ENCODE measurements at places on chromosomes 2 and 18. TPM values are rescaled to one million over a fixed set of nuclear protein-coding genes. Genes with fewer than 3 reads are reported as not detected.

DNA sequence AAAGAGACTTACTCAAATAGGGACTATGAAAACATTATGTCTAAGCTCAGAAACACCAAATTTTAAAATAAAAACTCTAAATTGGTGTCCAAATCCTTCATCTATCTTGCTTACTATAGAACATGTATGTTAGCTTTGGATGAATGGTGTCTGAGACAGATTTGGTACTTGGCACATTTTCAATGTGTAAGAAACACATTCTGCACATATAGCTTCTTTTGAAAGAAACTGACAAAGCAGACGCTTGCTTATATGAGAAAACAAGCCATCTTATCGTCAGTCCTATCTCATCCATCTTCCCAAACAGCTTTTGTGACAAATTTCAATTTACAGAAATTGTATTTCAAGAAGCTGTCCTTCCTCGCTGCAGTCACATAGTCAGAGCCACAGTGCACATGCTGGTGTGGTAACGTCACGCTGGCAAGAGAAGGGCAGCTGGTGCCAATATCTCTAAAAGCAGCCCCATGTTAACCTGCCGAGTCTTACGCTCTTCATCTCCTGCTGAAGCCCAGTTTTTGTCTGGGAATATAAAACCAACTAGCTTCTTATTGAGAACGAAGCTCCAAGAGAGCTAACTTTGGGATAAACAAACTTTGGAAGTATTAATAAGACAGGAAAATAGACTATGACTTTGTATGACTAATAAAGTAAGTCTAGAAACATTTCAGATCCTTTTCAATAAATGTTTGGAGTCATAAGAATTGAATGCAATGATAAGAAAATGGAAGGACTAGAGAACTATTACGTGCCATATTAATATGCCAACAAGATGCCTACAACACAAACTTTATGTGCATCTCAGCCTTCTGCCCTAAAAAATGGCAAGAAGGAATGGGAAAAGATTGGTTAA lies 74.9 kb upstream of the TFCP2L1 start:
- DNase-seq, result no peak

DNA sequence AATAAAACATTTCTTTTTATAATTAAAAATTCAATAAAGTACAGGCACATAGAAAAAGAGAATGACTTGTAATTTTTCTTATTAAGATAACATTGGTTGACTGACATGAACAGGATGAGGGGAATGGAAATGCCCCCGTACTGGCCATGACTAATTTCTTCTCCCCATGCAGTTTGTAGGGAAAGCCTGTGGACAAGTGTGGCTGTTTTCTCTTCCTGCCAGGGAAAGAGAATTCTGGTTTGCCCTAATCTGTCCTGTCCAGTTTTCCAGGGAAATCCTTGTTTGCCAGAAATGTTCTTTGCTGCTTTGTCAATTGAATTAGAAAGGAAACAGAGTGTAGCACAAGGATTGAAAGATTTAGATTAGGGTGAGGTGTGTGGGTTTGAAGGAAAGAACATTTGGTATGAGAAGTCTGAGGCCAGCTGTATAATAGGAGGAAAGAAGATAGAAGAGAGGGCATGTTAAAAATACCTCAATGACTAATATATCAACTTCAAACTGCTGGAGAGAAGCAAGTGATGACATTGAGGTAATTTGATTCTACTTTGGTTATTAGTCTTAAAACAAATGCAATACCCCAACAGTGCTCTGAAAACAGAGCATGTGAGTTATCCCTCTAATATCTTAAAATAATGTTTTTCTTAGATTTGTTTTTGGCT lies 593.9 kb upstream of the ZNF804A start:
- DNase-seq, result peak; percentile 14

GRCh38 chr2:10129490-10129889 lies 7.0 kb downstream of the RRM2 start:
- DNase-seq, result no peak

GRCh38 chr2:231172025-231172424 lies 26.4 kb upstream of the ARMC9 start:
- no peak for DNase-seq

DNA sequence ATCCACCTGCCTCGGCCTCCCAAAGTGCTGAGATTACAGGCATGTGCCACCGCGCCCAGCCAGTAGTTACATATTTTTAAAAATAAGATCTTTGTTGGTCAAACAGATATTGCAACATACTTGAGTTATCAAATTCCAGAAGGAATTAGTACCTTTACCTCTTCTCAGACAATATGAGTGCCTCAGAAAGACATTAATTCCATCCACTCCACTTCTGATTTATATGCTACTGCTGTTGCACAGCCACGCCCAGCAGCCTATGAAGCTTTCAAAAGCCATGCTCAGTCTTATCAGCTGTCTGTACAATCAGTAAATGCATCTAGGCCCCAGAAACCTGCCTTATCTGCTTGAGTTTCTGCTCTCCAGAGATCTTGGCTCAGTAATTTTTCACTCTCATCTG lies 47.8 kb downstream of the MEX3C start:
- DNase-seq, result no peak

- no peak for DNase-seq
These were observed 2.9 kb upstream of the MBP start for GRCh38 chr18:77135339-77136075.

LGALSL gene
- 14.9 TPM for total RNA-seq

TRIM43B gene
- not detected for total RNA-seq

- DNase-seq, result peak; percentile 11
These were observed 66.6 kb downstream of the ITGA4 start for GRCh38 chr2:181523756-181524155.

NEDD4L gene
- total RNA-seq, result 60.2 TPM

DNA sequence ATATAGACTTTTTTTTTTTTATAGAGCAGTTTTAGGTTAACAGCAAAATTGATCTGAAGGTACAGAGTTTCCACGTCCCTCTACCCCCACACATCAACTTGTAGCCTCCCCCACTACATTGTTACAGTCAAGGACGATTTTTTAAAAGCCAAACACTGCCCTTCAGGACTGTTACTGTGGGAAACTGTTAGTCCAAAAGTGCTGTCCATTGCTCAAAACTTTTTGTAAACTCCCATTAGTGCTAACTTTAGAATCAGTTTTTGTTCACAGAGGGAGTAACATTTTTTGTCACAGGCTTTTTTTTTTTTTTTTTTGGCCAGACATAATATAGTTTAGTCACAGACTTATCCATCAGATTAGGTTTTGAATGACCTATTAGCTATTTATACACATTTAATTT lies 24.1 kb downstream of the ELP2 start:
- DNase-seq, result no peak

RIT2 gene
- not detected for total RNA-seq

OBSL1 gene
- total RNA-seq, result 66.2 TPM

TMEM200C gene
- 5.1 TPM for total RNA-seq

- DNase-seq, result no peak
These were observed 325.2 kb downstream of the KCNJ3 start for GRCh38 chr2:155023674-155024073.

ATOH8 gene
- 14.2 TPM for total RNA-seq

DNA sequence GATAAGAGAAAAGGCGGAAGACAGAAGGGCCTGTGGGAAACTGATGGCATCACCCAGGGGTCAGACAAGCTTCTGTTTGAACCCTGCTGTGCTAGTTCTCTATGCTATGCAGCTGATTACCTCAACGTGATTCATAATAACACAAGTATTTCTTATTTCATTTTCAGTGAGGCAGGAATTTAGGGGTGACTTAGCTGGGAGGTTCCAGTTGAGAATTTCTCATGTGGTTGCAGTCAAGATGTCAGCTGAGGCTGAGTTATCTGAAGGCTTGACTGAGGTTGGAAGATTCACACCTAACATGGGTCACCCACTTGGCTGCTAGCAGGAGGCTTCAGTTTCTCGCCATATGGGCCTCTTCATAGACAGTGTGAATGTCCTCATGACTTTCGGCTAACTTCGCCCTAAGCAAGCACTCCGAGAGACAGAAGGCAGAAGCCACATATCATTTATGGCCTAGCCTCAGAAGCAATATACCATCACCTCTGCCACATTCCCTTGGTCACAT lies 34.0 kb upstream of the TMEM131 start:
- no peak for DNase-seq

PDIA6 gene
- total RNA-seq, result 229 TPM

DNA sequence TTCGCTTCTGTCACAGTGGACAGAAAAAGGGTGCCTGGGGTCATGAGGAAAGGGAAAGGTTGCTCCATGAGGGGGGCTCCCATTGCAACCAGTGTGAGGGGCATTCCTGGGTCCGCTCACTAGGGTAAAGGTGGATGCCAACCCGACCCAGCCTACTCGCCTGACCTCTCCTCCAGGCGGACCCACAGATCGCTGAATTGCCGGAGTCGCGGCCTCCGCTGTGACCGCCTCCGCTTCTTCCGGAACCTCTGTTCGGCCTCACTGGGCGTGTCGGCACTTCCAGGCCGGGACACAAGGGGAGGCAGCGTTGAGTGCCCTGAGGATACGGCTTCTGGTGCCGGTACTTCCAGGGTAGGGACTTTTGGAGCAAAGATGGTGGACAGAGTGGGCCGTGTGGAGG lies 57.1 kb downstream of the TRABD2A start:
- no peak for DNase-seq

GRCh38 chr2:151297882-151298281 lies 8.4 kb upstream of the NMI start:
- peak; percentile 28 for DNase-seq

LRP1B gene
- 0.96 TPM for total RNA-seq

DNA sequence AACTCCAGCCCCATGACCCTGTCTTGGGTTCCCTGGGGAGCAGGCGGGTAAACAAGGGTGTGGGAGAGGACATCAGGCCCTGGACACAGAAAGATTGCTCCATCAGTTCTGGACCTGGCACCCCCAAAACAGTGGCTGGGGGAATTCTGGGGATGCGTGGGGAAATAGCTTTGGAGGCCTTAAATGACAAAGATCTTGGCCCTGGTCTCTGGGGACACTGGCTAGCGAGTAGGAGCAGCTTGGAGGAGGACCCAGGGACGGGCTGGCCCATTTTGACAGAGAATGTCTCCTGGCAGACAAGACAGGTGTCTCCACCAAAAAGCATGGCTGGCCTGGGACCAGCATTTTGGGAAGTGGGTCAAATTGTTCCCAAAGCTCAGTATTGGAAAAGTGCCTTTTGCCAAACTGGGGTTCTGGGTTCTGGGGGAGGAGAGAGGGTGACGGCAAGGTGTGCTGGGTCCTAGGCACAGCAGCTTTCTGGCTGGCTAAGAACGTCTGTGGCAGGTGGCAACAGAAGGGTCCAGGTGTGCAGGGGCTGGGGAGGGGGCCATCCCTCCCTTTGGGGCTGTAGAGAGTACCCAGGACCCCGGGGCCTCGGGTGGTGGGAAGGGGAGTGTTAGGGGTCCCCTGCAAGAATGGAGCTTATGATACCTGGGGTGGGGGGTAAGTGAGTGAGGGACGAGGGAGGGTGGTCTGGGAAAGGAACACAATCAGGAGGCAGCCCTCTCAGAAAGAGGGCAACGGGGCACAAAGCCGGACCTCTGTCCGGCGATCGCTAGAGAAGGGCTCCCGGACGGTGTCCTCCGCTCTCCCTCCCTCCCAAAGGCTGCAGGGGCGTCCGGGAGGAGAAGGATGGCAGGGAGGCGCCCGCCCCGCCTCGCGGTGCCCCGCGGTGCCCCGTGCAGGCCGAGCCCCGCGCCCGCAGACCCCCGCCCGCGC lies 556 bp downstream of the CYRIA start:
- DNase-seq, result no peak

RGPD3 gene
- total RNA-seq, result 4.1 TPM

REEP1 gene
- 4.1 TPM for total RNA-seq

DNA sequence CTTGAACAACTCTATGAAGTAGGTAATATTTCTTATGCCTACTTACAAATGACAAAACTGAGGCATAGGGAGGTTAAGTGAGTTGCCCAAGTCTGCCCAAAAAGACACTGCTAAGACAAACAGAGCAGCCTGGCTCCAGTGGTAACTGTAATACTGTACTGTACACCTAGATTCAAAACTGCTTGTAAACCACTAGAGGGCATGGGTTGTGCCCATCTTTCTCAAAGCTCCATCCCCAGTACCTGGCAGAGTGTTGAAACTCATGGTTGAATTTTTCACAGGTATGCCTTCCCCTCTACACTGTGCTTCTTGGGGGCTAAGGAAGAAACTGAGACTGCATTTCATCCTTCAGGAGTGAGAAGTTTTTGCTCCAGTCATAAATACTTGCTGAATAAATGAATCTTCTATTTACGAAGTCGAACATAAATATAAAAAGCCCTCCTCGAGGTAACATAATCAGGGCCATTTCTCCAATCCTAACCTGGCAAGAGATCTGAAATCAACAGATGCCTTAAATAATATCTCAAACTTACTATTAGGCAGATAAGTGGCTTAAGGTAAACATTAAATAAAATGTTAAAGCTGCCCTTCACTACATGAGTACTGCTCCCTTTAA lies 2.0 kb downstream of the PPP4R1 start:
- DNase-seq, result peak; percentile 35

GRCh38 chr2:120747706-120748105 lies 12.0 kb downstream of the GLI2 start:
- DNase-seq, result no peak

- DNase-seq, result no peak
These were observed 14.3 kb upstream of the SLC25A52 start for GRCh38 chr18:31774962-31775361.

DNA sequence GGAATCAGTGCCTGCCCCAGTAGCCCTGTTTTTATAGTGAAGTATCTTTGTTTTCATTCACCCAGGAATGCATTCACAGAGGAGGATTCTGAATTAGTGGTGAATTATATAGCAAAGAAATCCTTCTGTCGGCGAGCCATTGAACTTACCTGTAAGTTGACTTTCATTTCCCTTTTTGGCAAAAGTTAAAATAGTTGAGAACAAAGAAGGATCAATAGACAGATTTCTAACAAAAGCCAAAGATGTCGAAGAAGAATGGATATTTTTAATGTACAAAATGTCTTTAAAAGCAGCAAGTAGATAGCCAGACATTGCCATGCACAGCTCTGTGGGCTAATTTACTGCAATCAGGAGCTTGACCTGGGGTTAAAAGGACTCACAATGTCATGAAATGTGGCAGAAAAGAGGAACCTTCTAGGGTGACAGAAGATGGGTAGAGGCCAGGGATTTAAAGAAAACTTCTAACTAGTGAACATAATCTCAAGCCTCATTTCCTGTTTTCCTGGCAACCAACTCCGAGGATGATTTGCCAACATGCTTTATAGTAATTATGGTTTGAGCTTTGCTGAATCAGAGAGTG lies 53.8 kb upstream of the TMEM87B start:
- no peak for DNase-seq

XDH gene
- total RNA-seq, result 0.24 TPM

DNA sequence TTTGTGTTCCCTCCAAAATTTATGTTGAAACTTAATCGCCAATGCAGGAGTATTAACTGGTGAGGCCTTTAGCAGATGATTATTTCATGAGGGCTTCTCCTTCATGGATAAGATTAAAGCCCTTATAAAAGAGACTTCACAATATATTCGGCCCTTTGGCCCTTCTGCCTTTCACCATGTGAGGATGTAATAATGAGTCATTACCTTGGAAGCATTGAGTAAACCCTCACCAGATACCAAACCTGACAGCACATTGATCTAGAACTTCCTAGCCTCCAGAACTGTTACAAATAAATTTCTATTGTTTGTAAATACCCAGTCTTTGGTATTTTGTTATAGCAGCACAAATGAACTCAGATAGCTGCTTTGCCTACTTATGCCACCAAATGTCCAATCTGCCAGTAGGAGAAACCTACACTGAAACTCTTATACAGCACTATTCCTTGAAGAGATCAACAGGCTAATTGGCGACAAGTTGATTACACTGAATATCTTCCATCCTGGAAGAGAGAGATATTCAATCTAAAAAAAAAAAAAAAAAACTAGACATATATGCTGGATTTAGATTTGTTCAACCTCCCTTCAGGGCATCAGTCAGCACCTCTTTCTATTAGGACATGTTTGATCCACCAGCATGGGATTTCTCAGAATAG lies 125.9 kb upstream of the COL5A2 start:
- DNase-seq, result no peak

UPP2 gene
- 0.24 TPM for total RNA-seq
